ENCODE measurements at places on chromosomes 12 and 14.

GRCh38 chr12:117473856-117474255, 112.4 kb upstream of the NOS1 start:
- no peak for DNase-seq

- no peak for DNase-seq
Measured at GRCh38 chr14:34024768-34025144, 73.9 kb upstream of the EGLN3 start.

DNA sequence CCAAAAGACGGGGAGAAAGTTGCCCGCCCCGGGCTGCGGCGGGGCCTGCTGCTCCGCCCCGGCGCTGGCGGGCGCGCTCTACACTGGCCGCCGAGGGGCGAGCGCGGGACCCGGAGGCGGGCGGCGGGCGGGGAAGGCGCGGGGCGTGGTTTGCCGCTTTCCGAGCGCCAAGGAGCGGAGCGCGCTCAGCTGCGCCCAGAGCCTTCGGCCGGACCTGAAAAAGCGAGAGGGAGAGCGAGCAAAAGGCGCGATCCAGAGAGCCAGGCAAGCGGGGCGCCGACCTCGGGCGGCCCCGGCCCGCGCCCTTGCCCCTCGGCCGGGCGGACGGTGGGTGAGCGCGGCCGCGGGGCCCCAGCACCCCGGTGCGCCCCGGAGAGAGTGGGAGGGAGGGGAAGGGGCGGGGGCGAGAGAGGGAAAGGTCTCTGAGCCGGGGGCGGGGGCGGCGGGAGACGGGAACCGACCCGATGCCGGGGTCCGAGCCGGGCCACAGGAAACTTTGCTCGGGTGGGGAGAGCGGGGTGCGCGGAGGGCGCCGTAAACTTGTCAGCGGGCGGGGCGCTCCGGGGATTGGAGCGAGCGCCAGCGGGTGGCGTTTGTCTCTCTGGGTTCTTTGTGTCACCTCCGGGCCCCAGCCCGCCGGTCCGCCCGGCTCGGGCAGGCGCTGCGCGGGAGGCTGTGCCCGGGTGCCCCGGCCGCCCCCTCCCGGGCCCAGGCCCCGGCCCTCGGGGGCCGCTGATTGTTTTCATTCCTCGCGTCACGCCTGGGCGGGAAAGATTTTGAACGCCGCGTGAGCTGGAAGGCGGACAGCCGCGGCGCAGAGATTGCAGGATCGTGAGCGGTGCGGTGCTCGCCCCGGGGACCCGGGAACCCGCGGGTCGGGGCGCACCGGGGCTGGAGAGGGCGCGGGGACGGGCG, at the start of gene SYNE2:
TSS of gene SYNE2 (plus strand) at position 188 of the 915 bp plus-strand sequence. CDS start 56,145 bp downstream, outside the sequence.
- peak; percentile 85 for DNase-seq

GRCh38 chr14:20687362-20688166, 1.0 kb upstream of the ANG start:
- DNase-seq, result no peak

DNA sequence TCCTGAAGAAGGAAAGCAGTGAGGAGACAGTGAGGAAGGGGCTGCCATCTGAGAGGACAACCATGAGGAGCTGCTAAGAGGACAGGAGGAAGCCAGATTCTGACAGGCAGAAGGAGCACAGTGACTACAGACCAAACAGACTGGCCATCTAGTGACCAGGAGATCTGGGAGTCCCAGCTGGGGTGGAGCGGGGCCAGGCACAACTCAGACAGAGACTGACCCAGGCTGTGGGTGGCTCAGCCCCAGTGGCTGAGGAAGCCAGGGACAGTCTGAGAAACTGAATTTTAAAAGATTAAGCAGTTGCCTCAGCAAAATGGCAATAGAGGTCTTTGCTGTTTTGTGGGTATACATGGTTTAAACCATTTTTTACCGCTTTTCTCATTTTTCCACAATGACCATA, 28.9 kb downstream of the LRRC74A start:
- DNase-seq, result no peak

DNA sequence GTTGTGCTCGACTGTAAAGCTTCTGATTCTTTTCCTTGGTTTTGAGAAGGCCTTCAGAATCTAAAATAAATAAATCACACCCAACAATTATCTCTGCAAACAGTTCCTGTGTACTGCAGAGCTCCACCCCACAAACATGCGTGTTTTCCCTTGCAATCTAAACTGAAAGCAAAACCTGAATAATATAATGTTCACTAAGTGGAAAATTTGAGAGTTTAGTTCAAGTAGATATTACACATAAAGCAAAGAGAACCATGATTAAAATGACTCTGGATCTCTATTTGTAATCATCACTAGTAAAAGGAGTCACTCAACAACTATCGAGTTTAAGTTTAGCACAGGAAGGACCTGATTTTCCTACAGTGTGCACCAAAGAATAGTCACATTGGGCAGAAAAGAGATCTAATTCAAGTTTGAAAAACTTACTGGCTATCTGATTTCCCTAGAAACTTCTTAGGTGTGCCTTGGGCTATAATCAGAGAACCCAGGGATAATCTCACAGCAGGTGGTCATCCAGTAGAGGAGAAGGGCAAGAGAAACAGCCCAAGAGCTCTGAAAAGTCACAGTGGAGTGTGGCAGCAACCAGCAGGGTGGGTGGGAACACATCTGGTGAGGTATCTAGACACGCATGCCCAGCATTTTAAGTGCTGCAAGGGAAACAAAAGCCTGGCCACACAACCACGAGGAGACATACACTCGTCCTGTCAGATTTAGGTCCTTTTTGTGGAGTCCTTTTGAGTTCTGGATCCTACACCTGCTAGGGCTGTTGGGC, 25.4 kb downstream of the ATG14 start:
- no peak for DNase-seq

GRCh38 chr12:29807129-29807528, 23.4 kb upstream of the TMTC1 start:
- no peak for DNase-seq

GRCh38 chr14:104600805-104601204, 3.8 kb downstream of the TMEM179 start:
- DNase-seq, result no peak

DNA sequence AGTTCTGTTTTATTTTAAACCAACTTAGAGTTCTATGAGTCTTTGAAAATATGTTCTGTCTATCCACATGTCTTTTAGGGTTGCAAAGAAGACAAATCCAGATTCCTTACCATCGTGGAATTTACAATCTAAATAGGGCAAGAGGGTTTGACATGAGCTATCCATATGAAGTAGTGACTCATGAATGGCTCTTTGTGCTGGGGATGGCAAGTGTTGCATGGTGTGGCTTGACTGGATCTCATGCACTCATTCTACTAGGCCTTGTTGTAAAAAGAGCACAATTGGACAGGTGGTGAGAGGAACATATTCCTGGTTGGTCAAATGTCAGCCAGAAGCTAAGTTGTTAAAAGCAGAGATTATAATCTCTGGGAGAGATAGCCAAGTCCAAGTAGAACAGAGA, 509.1 kb downstream of the DIO2 start:
- DNase-seq, result no peak

GRCh38 chr14:64786296-64787149, 82.3 kb downstream of the PLEKHG3 start:
- DNase-seq, result no peak

DNA sequence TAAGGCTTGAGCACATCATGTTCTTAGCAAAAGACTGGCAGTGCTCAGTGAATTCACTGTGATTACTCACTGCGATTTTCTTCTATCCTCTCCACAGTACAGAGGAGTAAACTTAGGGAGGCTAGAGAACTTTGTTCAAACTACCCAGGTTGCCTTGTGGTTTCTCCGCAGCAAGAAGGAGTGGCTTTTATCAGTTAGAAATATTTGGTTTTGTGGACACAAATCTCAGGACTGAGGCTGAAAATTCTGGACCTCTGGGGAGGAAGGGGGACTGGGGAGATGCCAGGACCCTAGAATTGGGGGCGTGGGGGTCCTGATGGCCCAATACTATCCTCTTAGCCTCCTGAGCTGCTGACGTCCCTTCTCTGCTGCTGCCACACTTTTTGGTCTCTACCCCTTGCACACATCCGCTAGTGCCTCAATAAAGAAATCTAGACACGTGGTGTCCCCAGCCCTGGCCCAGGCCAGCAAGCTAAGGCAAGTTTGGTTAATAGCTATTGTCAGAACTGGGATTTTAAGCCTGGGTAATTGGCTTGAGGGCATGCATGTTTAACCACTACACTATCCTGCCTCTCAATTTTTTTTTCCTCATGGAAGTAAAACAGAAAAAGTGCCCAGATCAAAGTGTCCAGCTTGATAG, 842 bp downstream of the OAS2 start:
- peak; percentile 51 for DNase-seq

GRCh38 chr14:98682033-98682432, 590.0 kb downstream of the BCL11B start:
- no peak for DNase-seq

DNA sequence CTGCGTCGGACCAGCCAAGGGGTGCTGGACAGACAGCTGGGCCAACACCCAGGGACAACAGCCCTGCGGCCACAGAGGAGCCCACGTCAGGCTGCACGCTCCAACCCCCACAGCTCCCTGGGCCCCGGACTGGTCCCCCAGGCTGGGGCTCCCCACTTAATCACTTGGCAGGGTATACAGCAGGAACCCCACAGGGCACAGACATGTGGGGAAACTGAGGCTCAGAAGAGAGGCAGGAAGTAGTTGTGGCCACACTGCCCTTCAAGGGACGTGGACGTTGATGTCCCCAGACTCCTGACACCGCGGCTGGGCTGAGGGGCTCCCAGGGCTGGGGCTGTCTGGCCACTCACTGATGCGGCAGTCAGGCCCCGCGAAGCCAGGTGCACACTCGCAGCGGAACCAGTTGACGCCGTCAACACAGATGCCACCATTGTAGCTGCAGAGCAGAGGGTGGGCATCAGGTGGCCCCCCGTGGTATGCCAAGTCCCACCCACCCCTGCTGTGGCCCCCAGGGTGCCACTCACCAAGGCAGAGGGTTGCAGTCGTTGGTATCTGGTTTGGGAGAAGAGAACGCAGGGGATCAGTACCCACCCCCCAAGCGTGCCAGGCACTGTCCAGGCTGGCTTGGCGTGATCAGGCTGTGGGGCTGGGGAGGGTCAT, 21.5 kb downstream of the JAG2 start:
- DNase-seq, result no peak

GRCh38 chr12:74539261-74539660, 1.6 kb downstream of the ATXN7L3B start:
- DNase-seq, result no peak

DNA sequence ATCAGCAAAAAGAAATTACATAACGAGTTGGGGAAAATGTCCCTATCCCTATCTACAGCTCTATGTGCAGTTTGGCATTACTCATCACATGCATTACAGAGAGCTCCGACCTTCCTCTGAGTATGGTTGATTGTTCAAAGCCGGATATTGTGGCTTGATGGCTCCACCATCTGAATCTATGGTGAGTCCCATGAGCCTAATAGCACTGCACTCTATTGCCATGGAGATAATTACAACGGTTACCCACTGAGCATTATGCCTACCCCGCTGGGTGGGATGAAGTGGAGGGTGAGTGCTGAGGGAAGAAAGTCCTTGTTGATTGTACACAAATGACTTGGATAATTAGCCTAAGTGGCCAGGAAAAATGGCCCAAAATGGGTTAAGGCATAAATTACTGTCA, 800.5 kb downstream of the NRXN3 start:
- no peak for DNase-seq

DNA sequence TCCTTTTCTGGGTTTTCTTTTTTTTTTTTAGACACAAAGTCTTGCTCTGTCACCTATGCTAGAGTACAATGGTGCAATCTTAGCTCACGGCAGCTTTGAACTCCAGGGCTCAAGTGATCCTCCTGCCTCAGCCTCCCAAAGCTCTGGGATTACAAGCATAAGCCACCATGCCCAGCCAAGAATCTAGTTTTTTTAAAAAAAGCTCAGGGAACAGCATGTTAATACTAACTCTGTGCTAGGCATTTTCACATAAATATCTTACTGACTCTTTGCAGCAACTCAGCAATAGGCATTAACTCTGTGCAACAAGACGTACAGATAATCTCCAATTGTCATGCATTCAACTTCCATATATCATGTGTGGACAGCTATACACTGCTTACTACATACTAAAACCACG, 97.4 kb downstream of the LLPH start:
- DNase-seq, result no peak

- DNase-seq, result no peak
Measured at GRCh38 chr14:89933002-89933401, 21.5 kb downstream of the EFCAB11 start.

DNA sequence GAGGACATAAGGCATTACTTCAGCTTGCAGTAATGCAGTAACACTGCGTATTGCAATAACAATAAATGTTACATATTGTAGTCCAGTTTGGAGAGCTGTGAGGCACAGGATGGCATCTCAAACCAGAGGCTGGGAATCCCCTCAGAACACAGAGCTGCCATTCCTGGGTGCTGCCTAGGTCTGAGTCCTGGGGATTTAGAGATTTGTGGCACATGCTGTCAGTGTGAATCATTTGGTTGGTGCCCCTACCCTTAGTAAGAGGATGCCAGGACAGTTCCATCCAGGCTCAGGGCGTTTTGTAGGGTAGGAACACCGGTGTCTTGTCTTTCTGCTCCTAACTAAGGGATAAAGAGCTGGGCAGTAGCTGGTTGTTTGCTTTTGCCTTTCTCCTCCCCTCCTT, 22.5 kb downstream of the ZFHX2 start:
- no peak for DNase-seq

DNA sequence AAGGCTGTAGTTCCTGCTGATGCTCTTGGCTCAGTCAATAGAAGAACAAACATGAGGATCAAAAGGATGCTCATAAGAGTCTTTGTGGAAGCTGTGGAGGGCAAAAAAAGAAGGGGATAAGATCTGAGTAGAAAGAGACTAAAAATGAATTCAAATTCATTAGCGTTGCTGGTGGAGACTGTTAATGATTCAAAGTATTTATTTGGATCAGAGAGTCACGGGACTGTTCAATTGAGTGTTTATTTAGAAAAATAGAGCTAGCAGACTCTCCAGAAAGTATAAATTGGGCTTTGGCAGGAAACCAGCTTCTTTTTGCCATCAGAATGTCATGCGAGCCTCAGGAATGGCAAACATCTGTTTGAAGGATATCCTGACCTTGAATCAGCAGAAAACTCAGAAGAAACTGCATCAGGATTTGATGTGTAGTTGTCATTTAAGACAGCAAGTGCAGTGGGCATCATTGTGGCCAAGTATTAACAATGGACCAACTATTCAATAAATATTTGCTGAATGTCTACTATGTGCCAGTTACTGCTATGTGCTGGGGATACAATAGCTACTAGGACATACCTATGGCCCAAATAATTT, 126.4 kb downstream of the TBC1D30 start:
- no peak for DNase-seq

GRCh38 chr12:57258977-57259970, 8.3 kb upstream of the STAC3 start:
- no peak for DNase-seq
